AG04449 (cell line): ENCODE measurements at places on chromosomes 13 and 19.

DNA sequence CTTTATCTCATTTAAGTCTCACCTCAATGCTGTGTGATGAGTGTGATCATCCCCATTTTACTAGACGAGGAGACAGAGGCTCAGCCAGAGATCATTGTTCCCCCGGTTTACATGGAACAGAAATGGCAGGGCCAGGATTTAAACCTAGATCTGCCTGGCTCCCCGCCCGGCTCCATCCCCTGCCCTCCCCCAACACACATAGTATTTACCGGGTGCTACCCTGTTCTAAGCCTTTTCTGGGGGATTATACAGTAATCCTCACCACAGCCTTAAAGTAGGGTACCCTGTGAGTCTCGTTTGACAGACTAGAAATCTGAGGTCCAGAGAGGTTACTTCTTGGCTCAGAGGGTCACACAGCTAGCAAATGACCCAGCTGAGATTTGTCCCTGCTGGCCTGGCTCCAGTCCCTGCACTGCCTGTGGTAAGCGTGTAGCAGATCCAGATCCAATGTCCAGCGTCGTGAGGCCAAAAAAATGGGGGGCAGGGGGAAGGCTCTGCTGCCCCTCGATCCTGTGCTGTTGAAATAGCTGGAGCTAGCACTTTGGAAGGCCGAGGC, 3.8 kb upstream of the KLC3 start:
- no peak for DNase-seq

DNA sequence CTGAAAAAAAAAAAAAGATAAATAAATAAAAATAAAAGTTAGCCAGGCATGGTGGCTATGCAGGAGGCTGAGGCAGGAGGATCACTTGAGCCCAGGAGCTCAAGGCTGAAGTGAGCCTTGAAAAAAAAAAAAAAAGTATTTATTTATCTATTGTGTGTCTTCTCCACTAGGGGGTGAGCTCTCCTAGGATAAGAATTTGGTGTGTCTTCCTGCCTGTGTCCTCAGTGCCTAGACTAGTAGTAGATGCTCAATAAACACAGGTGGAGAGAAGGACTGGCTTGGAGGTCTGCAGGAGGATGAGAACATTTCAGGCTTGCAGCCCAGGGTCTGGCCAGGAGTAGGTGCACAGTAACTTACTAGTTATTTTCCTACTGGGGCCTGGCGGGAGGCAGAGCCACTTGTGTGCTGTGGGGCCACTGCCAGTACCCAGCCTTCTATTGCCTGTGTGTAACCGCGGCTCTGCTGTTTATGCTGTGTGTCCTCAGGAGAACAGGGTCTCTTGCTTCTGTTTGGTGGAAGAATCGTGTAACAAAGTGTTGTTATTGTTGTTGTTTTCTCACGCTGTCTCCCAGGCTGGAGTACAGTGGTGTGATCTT, 5.4 kb downstream of the LMTK3 start:
- no peak for DNase-seq

GRCh38 chr19:13441810-13442512, 64.3 kb downstream of the CACNA1A start:
- DNase-seq, result no peak

DNA sequence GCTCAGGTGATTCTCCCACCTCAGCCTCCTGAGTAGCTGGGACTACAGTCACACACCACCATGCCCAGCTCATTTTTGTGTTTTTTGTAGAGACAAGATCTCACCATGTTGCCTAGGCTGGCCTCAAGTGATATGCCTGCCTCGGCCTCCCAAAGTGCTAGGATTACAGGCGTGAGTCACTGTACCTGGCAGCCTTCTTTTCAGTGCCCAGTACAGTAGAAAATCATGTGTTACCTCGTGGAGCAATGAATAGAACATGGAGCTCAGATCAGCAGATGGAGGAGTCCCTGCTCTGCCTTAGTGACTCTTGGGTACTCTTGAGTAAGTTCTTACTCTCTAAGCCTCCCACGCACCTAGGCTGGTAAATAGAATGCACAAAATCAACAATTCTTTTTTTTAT, 44.7 kb downstream of the THSD1 start:
- DNase-seq, result no peak

DNA sequence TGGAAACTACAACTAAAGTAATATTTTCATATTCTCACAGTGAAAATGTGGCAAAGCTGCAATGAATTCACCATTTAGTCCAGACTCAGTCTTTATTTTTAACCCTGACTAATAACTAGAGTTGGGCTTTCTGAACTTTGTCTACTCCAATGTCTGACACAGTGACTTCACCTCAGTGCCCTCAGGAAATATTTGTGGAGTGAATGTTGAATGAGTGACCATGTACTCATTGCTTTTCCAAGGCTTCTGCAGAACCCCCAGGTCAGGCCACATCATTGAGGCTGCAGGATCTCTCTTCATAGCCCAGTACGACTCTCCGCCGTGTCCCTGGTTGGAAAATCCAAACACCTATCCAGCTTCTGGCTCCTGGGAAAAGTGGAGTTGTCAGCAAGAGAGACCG, 1.8 kb downstream of the ZNF175 start:
- peak; percentile 10 for DNase-seq

DNA sequence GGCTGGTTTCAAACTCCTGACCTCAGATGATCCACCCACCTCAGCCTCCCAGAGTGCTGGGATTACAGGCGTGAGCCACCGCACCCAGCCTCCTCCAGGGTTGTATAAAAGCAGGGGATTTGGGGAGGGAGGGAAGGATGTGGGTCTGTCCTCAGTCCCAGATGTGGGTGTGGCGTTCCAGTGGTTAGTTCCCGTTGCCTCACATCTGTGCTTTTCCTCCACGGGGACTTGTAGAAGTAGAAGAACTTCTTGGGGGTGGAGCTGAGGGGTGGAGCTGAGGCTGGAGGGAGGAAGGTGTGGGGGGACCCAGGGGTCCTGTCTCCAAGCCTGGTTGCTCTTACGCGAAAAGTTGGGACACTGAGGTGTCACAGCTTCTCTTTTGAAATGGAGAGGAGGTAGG, 514 bp upstream of the MCEMP1 start:
- DNase-seq, result no peak

DNA sequence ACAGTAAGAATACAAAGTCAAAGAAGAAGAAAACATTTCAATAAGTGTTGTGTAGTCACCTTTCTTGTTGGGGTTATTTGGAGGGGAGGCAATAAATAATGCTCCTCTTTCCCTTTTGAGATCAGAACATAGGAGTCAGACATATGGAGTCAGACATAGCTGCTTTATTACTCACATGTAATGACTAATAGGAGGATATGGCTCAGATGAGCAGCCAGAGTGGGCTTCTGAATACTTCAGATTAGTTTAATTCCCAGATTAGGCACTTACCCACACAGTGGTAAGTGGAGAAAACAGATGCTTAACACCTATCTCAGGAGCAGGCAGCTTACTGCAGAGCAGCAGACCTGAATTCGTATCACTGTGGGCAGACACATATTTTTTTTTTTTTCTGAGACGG, 31.7 kb upstream of the C1QTNF9B start:
- peak; percentile 59 for DNase-seq

- no peak for DNase-seq
Measured at GRCh38 chr19:29798774-29799497, 12.9 kb upstream of the CCNE1 start.

DNA sequence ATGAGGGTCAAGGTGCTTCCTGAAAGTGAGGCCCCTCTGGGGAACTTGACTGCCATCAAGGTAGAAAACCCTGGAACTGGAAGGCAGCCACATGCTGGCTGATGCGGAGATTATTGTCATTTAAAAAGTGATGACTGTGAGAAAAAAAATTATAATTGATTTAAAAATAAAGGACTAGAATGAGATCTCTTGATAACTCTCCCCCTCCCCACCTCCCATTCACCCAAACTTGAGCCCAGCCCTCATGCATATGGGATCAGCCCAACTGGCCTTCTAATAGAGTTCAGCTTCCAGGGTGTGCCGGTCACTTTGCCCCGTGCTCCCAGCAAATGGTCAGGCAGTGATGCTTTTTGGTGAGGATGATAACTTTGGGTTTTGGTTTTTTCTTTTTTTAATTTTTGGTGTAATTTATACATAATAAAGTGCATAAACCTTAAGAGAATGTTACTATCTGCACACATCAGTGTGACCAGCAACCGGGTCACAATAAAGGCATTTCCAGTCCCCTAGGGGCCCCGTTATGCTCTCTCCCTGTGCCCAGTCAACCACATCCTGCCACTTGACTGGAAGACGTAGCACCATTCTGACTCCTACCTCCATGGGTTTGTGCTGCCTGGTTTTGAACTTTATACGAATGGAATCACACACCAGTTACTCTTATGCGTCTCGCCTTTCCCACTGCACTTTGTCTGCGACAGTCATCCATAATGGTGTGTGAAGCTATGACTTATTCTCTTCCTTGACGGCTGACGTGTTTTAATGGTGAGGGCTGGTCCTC, 187.9 kb downstream of the USP12 start:
- no peak for DNase-seq

DNA sequence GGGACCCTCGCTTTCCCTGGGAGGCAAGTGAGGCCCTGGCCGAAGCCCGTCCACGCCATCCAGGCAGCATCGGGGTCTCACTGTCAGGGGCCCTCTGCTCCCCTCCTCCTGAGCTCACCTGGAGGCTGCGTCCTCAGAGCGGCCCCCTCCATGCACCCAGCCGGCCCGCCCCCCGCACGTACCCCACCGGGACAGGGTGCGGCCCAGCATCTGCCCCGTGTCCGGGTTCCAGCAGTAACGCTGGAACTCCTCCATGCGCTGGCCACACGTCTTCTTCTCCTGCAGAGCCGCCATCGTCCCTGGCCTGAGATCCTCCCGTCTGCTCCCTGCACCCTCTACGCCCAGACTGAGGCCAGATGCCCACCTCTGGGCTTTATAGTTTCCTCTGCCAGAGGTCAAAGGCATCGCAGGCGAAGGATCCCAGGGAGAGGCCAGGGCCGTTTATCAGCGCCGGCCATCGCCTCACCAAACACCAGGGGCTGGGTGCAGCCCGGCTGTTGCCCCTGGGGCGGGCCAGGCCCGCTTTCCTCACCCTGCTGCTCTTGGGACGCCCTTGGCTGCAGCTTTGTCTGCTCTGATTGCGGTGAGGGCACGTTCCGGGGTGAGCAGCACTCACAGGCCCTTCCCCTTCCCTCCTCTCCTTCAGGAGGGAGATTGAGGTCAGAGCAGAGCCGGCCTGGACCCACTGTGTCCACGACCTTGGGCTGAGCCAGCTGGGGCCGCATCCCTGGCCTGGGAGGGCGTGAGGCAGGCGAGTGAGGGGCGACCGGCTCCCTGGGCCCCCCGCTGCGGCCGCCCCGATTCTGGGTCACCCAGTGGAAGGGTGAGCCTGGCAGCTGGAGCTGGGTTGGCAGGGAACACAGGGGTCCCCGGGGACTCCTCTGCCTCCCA, at the start of gene ATP4B:
TSS of gene ATP4B (minus strand) at position 348 of the 891 bp plus-strand sequence. CDS start at position 294, 54 bp downstream.
- DNase-seq, result no peak

- DNase-seq, result no peak
Measured at GRCh38 chr19:2477732-2478191, 1.8 kb downstream of the GADD45B start.

DNA sequence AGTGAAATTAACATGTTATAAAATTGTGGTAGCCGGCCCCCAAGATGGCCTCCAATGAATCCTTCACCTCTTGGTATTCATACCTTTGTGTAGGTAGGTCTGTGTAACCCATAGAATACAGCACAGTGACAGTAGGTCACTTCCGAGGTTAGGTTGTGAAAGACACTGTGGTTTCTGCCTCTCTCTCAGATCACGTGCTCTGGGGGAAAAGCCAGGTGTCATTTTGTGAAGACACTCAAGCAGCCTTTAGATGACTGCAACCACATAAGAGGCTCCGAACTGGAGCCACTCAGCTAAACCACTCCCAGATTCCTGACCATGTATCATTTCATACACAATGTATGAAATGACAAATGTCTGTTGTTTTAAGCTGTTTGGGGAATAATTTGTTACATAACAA, 9.8 kb upstream of the USPL1 start:
- DNase-seq, result no peak

GRCh38 chr19:13420780-13421179, 85.5 kb downstream of the CACNA1A start:
- DNase-seq, result no peak

DNA sequence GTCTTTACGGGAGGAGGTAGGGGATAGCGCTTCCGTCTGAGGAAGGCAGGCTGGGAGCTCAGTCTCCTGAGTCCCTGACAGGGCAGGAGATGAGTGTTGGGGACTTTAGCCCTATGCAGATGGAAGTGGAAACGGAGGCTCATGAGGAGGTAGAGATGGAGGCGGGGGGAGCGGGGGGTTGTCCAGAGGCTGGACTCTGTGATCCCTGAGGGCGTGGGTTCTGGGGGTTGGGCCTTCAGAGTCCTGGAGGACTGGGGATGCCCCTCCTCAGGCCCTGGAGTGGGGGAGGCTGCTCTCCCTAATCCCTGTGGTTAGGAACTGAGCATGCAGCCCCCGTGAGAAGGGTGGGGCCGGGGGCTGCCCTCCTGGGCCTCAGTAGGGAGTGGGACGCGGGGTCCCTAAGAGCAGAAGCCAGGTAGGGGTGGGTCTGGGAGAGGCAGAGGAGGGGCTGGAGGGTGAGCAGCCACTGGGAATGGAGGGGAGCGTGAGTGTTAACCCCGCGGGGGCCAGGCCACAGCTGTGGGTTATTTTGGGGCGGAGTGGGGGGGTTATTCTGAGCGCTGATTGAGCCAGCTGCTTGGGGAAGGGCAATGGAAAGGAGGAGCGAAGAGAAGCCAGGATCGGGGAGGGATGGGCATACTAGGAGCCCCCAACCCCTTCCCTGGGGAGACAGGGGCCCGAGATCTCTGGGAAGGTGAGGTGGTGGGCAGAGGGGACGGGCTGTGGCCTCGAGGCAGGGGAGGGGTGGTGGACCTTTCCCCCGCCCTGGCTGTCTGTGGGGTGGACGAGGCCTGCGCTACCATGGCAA, 2.8 kb downstream of the GRIN2D start:
- DNase-seq, result no peak

- DNase-seq, result no peak
Measured at GRCh38 chr13:78341032-78341431, 262.3 kb downstream of the POU4F1 start.

- no peak for DNase-seq
Measured at GRCh38 chr13:103222683-103223082, 156.5 kb upstream of the SLC10A2 start.

DNA sequence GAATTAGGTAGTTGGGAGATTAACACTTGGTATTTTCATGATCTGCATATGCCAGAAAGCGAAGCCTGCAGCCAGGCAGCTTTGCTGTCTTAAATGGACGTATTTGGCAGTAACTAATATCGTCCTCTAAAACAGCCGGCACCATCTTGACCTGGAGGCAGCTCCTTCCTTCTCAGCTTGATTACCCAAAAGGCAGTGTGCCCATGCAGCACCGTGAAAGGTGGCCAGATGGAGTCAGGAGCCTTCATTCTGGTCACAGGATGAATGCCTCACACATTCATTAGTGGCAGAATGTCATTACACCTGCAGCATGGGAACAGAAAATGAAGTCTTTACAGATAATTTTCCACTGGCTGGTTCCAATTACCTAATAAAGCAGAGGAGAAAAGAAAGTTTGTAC, 59.0 kb upstream of the FLT1 start:
- no peak for DNase-seq

- DNase-seq, result no peak
Measured at GRCh38 chr13:19834704-19835103, 28.7 kb downstream of the ZMYM5 start.

- no peak for DNase-seq
Measured at GRCh38 chr19:40627486-40628279, 26.5 kb downstream of the LTBP4 start.

- DNase-seq, result no peak
Measured at GRCh38 chr13:26921918-26922317, 161.3 kb upstream of the GPR12 start.

- DNase-seq, result no peak
Measured at GRCh38 chr13:36432106-36432544, at the start of gene CCNA1. TSS of gene CCNA1 (plus strand) at chr13:36432495. CDS start at chr13:36433057, 562 bp downstream.

- DNase-seq, result no peak
Measured at GRCh38 chr13:75178436-75178835, 303.5 kb downstream of the TBC1D4 start.
